ENCODE measurements at places on chromosomes 5 and 9.
A peak's percentile ranks its signal among the peaks of the same experiment; 100 is the strongest.

DNA sequence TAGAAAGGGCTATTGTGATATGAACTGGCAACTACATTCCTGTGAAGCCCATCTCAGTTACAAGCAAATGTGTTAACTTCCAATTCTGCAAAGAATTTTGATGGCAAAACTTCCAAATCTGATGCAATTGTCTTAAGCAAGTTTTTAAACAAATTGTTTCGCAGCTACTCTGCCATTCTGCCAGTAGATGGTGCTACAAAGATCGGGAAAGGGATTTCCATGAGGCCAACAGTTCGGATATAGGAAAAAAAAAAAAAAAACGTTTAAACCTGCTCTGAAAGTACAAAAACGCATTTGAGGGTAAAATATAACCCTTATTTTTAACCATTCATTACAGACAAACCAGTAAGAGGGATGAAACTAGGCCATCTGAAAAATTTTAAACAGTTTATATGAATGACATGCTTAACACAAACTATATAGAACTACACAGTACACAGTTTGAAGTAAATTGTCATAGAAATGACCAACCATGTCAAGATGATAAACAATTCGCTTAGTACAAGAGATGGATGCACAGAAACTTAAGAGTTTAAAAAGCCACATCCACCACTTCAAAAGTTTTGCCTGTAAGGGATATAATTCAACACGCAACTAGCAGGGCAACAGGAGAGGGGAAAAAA lies 2.2 kb downstream of the HNRNPA0 start:
- DNase-seq, result no peak

GRCh38 chr9:87350915-87351314 lies 146.8 kb upstream of the DAPK1 start:
- DNase-seq, result no peak

GRCh38 chr5:78801413-78801812 lies 152.8 kb upstream of the LHFPL2 start:
- no peak for DNase-seq

- DNase-seq, result no peak
Measured at GRCh38 chr9:69573651-69574050, 98.5 kb downstream of the APBA1 start.

DNA sequence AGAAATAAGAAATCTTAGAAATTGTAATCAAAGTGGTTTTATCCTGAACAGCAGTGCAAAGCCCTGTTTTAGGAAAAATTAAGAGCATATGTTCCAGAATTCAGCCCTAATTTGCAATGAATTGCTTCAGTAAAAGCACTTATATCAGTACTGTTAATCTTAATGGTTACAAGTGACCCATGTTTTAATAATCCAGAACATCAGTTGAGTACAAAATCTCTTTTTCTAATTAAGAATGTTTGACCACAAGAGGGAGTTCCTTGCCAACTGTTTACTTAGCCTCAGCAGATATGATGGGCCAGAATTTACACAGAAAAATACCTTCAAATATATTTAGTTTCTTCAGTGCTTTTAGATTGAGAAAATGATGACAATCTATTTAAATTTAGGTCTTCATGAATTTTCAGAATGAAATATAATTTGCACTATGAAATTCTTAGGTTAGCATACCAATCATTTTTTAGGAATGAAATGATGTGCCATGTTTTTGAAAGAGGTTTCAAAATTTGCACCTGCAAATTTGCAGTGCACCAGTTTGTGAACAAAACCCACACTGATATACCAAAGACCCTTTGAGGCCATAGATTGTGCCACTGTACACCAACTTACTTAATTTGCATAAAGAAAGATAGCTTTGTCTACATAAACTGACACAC lies 926.3 kb upstream of the ARRDC3 start:
- no peak for DNase-seq

DNA sequence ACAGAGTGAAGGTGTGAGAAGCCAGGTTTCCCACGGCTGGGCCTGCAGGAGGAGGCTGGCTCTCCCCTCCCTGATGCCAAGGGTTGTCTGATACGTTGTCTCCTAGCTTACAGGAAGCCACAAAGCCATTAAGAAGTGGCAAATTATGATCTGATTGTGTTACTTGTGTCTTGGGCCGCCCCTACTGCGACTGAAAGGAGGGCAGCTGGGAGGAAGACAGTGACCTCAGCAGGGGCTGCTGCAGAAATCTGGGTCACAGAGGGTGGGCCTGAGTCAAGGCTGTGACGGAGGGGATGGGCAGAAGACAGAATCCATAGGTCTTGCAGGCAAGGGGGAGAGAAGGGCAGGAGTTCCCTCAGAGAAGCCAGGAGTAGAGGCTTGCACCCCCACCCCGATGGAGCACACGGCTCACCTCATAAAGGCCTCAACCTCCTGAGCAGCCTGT lies 145.0 kb downstream of the FSTL4 start:
- DNase-seq, result no peak

DNA sequence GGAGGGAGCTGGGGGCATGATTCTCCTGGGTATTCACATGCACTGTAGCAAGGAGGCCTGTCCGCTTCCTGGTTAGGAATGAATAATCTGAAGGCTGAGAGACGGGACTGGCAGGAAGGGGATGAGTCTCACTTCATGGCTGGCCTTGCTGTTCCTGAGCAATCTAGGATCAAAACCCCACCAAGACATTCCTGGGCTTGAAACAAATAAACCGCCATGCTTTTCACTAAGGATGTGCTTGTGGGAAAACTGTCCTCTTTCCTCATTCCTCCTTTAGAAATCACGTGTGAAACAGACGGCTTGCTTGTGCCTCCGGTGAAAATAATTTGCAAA lies 132.8 kb downstream of the MACROH2A1 start:
- DNase-seq, result no peak

DNA sequence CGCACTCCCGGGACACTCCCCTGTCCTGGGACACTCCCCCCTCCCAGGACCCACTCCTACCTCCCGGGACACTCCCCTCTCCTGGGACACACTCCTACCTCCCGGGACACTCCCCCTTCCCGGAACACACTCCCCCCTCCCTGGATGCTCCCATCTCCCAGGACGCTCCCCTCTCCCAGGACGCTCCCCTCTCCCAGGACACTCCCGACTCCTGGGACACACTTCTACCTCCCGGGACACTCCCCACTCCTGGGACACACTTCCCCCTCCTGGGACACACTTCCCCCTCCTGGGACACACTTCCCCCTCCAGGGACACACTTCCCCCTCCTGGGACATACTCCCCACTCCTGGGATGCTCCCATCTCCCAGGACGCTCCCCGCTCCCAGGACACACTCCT lies 95.6 kb downstream of the RXRA start:
- DNase-seq, result no peak

GRCh38 chr5:4295663-4296339 lies 700.2 kb downstream of the IRX1 start:
- DNase-seq, result no peak

GRCh38 chr9:124238546-124239140 lies 19.1 kb upstream of the NEK6 start:
- DNase-seq, result no peak

- DNase-seq, result no peak
Measured at GRCh38 chr5:16152601-16153568, 26.7 kb downstream of the MARCHF11 start.

- DNase-seq, result no peak
Measured at GRCh38 chr9:111118256-111118948, 80.1 kb upstream of the LPAR1 start.

GRCh38 chr5:123987956-123988355 lies 476.0 kb downstream of the CSNK1G3 start:
- DNase-seq, result no peak

GRCh38 chr9:8643896-8644295 lies 844.3 kb upstream of the DMAC1 start:
- DNase-seq, result no peak

DNA sequence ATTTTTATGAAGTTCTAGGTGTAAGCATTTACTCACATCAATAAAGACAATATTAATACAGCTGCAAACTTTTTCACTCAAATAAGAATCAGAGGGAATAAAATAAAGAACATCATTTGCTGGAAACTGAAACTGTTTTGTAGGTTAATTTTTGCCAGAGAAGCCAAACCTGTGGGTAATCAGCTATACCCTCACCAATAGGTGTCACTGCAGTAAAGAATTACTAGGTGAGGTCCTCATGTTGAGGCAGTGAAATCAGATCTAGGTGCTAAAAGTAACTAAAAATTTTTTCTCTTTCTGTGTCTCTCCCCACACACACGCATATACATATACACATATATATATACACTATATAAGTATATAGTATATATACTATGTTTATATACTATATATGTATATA lies 1016.3 kb upstream of the SEMA6A start:
- peak; percentile 1 for DNase-seq

- no peak for DNase-seq
Measured at GRCh38 chr9:134217431-134218210, 53.3 kb upstream of the RNU6ATAC start.

DNA sequence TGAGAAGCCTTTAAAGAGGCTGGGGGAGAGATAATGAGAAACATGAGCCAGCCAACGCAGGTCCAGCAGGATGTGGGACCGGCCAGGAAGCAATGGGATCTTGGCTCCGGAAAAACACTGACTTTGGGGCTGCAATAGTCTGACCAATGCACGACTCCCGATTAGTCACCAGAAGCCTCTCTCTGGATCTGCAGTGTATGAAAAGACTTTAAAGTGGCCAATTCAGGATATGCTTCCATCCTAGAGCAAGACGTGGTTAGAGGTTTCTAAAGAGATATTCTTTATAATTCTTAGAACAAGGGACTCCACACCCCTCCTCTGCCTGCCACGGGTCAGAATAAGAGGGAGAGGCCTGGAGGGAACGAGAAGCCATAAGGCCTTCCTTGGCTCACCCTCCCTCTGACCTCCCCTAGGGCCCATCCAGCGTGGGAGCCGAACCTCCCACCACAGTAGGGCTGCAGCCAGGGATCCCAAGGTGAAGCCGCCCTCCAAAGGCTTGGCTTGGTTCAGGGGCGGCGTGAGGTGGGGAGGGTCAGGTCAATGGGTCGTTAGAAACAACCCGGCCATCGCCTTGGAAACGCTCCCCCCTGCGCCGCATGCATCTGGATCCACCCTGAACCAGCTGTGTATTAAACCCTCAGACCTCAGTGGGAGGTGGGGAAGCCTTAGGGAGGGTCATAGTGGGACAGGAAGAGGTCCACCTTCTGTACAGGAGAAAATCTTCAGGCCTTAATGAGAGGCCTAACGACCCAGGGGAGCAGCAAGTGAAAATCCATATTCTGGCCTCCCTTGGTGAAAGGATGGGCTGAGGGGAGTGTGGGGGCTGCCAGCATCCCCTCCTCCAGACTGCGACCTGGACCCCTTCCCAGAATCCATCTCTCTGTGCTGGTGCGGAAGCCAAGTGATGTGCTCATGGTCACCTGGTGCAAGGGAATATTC lies 11.1 kb downstream of the FGF1 start:
- DNase-seq, result no peak

DNA sequence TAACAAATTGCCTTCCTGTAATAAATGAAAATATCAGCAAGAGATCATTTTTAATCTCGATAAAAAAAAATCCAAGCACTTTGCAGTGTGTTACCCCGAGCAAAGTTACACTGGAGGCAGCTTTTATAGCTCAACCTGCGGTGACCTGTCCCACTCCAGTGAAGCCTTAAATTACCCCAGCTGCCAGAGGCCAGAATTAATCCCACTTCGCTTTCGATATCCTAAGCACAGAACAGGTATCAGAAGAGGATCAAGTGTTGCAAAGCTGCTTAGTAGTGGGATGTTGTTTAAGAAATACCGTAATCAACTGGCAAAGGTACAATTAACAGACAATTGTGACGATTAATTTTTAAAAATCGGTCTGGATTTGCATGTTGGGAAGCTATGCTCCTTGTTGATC lies 314.0 kb downstream of the AGTPBP1 start:
- no peak for DNase-seq

DNA sequence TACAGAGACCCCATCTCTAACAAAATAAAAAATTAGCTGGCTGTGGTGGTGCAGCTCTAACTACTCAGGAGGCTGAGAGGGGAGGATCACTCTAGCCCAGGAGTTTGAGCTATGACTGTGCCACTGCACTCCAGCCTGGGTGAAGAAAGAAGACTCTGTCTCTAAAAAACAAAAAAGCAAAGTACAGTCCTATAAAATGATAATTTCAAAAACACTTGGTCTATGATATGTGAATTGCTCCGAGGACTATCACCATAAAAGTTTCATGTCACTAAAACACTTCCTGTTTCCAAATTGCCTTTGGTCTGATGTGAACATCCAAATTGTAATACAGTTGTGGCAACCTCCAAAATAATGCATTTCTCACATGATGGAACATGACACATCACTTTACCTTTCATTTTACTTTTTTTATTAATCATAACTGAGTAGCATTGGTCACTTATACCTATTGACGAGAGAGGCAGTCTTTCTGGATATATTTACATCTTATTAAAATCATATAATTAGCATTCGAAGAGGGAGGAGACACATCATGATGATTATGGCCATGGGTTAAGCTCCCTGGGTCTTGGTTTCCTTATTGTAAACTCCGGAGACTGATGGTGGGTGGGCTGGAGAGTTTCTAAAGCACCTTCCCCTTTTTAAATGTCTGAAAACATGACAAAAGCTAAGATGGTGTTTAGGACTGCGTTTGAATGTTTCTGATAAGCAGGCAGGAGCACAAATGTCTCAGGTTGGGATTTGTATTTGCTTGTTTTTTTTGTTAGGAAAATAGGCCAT lies 25.8 kb upstream of the CD180 start:
- no peak for DNase-seq

- no peak for DNase-seq
Measured at GRCh38 chr5:179114756-179115155, 54.6 kb downstream of the ZNF354C start.

GRCh38 chr9:82560457-82560904 lies 502.5 kb downstream of the RASEF start:
- DNase-seq, result no peak

DNA sequence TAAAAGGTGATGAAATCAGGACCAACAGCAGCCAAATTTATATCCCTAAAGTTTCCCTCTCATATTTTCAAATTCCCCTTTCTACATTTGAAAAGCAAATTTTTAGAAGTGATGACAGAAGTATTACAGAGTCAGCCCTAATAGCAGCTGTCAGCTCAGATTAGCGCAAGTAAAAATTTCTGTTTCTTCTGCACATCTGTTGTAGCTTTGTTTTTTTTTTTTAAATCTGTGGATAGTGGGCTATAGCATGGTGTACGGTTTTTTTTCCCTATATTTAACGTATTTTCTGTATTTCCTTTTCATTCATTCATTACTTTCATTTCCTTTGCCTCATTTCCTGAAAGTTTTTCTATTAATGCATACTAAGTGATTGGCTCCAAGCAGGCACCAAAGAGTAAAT lies 99.1 kb downstream of the MACIR start:
- DNase-seq, result no peak

DNA sequence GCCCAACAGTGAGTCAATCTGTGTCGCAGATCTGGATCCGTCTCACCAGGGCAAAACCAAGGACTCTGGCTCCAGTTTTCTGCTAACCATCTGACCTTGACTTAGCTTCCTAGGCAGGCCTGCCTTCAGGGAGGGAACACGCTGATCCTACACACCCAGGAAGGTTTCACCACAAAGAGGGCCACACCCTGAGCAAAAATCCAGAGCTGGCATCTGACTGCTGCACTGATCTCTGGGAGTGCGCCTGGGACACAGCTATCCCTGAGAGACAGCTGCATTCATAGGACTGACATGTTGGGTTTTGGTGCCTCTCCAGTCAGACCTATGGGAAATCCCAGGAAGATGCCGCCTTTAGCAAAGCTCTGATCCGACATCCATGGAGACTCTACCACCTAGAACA lies 47.5 kb downstream of the CDK5RAP2 start:
- no peak for DNase-seq

GRCh38 chr5:72558383-72558782 lies 51.2 kb upstream of the ZNF366 start:
- no peak for DNase-seq
